ENCODE measurements at places on chromosomes 1 and 21.

DNA sequence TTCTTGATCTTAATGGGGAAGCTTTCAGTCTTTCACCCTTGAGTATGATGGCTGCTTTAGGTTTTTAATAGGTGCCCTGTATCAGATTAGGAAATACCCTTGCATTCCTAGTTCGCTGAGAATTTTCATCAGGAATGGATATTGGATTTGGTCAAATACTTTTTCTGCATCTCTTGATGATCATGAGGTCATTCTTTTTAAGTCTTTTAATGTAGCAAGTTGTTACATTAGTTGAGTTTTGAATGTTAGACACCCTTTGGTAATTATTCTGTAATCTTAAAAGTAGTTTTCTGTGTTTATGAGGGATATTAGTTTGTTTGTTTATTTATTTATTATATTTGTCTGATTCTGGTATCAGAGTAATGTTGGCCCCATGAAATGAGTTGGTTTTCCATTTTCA is 22.5 kb downstream of the MAN1A2 start:
- no peak for DNase-seq

DNA sequence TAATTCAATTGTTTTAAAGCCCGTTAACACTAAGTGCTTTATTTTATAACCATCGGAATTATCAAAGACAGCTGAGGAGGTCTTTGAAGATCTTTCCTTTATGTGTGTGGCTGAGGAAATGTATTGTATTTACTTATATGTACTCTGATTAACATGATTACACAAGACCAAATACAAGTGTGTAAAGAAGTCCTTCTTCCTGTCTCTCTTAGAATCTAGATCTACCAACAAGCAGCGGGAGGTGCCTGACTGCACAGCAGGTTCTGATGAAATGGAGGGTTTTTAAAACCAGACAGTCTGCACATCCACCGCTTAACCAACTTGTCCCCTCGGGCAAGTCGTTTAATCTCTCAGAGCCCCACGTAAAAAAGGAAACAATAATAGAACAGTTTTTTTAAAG is 240.5 kb upstream of the MAP1LC3C start:
- DNase-seq: no peak

- peak; percentile 11 for DNase-seq
Measured at GRCh38 chr1:113874012-113874879, 2.7 kb upstream of the PTPN22 start.

- no peak for DNase-seq
Measured at GRCh38 chr1:217141711-217142110, 418.5 kb upstream of the ESRRG start.

- peak; percentile 27 for DNase-seq
Measured at GRCh38 chr1:59188413-59189213, 108.3 kb upstream of the FGGY start.

- no peak for DNase-seq
Measured at GRCh38 chr21:41115851-41116250, 52.1 kb upstream of the BACE2 start.

DNA sequence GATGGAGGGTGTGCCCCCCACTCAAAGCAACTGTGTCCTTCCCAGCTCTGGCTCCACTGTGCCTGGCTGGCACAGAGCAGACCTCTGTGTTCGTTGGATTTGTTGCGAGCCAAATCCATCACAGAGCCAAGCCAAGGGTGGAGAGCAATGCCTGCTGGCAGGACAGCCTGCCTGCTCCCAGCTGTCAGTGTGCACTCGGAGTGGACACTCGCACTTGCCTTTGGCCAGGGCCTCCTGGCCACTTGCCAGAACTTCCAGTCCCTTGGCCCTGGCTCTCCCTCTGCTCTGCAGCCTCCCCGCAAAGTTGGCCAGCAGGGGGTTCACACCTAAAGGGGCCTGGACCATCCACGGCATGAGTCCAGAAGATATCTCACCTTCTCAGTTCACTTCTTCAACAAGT is 16.4 kb downstream of the HEYL start:
- no peak for DNase-seq

GRCh38 chr1:201511396-201511940 is 4.5 kb upstream of the CSRP1 start:
- no peak for DNase-seq

All from AG10803 (cell line).